Choroid plexus epithelial cell (primary cell): ENCODE measurements at places on chromosomes 16 and 17.

DNA sequence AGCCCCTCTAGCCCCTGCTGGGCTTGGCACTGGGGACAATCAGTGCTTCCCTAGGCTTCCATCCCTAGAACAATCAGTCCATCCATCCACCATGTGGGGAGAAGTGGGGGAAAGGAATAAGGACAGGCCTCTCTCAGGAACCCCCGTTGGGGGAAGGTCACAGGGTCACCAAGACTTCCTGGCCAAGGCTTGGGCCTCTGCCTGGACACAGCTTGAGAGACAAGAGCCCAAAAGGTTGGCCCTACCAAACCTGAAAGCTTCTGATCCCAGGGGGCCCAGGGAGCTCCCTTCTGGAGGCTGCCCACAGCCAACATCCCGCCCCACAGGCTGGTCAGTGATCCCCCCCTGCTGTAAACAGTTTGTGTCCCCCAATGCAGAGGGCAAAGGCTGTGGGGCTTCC, 16.2 kb upstream of the MTMR4 start:
- DNase-seq, result no peak

DNA sequence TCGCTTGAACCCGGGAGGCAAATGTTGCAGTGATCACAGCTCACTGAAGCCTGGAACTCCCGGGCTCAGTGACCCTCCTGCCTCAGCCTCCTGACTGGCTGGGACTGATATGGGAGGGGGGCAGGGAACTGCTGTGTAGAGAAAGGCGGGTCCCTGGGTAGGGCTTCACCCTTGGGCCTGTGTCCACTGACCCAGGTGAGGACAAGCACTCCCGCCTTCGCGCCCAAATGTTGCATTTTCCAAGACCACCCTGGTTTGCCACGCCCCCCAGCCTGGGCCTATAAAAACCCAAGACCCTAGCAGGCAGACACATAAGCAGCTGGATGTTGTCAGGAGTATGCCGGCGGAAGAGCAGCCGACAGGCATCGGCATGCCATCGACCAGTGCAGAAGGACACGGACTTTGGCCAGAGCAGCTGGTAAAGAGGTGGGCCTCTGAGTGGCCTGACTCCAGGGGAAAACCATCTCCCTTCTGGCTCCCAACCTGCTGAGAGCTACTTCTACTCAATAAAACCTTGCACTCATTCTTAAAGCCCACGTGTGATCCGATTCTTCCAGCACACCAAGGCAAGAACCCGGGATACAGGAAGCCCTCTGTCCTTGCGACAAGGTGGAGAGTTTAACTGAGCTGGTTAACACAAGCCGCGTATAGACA, 19.1 kb downstream of the SMYD4 start:
- DNase-seq, result no peak

DNA sequence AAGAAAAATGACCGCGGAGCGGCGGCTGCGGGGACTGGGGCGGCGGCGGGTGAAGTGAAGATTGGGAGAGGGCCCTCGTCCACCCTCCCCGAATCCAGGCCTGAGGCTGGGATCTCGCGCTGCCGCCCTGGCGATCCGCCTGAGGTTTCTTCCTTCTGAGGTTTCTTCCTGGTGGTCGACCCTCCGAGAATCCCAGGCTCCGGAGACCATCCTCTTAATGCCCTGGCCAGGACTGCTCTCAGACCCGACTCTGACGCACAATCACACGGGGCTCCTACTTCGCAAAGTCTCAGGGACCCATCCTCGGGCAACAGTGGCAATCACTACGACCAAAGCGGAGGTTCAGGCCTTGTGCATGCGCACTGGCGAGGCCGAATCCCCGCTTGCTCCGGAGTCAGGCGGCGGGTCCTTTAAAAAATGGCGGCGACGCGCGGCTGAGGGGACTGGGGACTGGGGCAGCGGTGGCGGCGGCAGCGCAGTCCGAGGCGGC, 18.0 kb upstream of the KCNJ18 start:
- DNase-seq, result no peak

DNA sequence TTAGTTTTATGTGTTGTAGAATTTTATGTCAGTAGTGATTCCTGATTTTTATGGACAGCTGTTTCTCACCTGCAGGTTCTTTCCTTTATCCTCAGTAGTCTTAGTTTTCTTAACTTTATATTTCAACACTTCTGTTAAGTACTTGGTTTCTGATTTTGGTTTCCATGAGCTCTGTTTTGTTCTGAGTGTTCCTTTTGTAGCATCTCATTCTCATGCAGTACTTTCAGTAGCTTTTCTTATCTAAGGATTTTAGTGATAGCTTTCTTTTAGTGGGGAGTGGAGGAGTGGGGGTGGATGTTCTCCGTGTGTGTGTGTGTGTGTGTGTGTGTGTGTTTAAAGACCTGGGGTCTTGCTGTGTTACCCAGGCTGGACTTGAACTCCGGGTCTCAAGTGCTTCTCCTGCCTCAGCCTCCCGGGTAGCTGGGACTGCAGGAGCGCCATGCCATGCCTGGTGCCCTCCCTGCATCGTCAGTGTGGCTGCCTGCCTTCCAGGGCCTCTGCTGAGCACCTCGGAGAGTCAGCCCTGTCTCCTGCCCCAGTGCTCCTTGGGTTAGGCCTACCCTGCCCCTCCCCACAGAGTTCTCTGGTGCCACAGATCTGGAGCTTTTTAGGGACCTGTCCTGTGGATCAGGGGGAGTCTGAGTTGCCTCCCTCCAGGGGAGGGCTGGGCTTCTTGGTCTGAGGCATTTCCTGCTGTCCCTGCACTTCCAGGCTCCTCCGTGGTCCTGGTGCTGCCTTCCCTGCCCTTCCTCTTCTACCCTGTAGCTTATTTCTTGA, 4.3 kb upstream of the ZNF750 start:
- DNase-seq, result no peak

- peak; percentile 78 for DNase-seq
These were observed 599 bp downstream of the MRC2 start for GRCh38 chr17:62627904-62628633.
